ENCODE measurements at places on chromosomes 16 and 17. TPM values are rescaled to one million over a fixed set of nuclear protein-coding genes. Genes with fewer than 3 reads are reported as not detected.

Gene NGFR
- total RNA-seq: 6.6 TPM

Gene CNTNAP4
- total RNA-seq: not detected

Gene KRT27
- not detected for total RNA-seq

DNA sequence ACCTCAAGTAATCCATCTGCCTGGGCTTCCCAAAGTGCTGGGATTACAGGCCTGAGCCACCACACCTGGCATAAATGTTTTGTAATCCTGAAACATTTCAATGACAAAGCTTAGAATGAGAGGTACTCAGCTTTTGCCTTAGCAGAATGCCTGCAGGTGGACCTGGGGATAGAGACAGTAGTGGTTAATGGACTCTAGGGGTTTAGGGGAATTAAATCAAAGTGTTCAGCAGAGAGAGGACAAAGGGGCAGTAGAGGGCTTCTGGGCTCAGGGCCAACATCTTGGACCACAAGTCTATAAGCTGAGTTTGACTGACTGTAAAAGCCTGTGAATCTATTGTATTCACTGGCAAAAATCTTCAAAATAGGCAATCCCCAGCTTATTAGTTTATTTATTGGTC, 36.0 kb upstream of the MED13 start:
- DNase-seq: no peak

DNA sequence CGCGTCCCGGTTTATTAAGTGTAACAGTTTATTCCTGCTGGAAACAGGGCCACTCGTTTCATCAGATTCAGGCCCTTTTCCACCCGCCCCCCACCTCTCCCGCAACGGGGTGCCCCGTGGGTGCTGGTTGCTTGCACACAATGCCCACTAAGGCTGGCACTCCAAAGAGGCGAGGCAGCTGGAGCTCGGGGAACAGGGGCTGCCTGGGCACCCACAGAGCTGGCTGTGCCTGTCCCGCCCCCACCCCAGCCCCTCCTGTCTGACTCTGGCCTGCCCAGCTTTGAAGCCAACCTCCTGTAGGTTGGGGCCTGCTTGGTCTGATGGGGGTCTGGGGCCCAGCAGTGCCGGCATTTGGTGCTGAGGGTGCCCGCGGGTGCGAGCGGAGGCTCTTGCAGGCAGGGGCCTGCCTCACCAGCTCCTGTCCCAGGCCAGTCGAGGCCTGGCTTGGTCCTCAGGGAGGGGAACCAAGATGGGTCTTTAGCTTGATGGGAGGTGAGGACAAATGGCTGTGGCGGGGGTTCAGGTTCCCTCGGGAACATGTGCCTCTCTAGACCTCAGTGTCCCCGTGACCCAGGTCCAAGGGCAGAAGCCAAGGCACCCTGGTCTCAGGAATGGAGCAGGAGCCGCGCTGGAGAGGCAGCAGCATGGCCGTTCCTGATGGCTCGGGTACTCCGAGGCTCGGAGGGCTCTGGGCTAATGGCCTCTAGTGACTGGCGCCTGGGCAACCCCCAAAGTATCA, 20.1 kb downstream of the MYBBP1A start:
- no peak for DNase-seq

GRCh38 chr17:75647921-75648320, 14.7 kb downstream of the SMIM5 start:
- no peak for DNase-seq

DNA sequence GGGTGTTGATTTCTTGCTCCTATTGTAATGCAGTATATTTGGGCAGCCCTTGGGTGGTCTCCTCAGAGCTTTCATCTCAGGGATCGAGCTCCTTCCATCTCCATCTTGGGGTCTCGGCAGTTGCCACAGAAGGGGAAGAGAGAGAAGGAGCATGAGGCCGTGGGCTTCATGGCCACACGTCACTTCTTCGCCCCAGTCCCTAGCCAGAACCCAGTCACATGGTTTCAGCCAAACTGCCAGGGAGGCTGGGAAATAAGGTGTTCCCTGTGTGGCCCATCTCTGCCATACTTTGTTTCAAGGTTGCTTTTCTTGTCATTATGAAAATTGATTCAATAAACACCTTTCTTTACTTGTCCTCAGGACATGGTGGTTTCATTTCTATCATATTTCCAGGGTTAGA, 68.4 kb upstream of the NKD1 start:
- no peak for DNase-seq

GRCh38 chr17:17181666-17182597, 24.2 kb downstream of the PLD6 start:
- DNase-seq: no peak

DNA sequence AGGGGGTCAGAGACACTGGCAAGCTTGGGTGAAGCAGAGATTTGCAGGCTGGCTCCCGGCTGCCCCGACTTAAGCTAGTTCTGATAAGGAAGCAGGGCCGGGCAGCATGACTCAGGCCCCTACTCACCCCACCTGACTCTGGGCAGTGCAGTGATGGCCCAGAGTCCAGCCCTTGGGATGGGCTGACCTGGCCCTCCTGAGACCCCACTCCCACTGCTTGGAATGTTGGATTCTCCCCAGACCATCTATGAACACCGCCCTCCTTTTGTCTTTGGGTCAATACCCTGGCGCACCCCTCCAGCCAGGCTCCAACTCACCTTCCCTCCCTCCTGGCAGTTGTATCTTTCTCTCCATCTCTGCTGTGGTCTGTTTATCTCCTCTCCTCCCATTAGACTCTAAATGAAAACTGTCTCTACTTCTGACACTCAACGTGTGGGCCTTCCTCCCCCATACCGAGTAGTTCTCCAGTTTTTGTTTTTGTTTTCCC, 21.0 kb downstream of the LGALS3BP start:
- DNase-seq: no peak

- no peak for DNase-seq
These were observed 15.9 kb upstream of the ATP6V0C start for GRCh38 chr16:2497695-2498484.

DNA sequence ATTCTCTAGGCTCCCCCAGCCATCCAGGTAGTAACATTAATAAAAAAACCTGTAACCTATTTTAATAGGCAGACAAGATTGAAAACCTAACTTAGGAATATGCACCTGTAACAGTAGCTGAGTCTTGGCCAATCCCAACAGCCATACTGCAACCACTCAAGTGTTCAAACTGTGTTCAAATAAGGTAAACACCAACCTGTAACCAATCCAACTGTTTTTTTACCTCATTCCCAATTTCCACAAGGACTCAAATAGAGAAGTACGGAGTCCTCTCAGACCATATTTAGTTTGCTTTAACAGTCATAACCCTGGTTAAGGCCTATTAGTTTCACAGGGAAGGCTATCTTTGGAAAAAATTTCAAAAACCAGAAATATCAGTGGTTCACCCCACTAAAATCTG, 40.4 kb upstream of the NOS2 start:
- no peak for DNase-seq

- DNase-seq: no peak
These were observed 31.9 kb downstream of the BAIAP2 start for GRCh38 chr17:81066771-81067315.

All from neural progenitor cell (in vitro differentiated cells).